ENCODE measurements at places on chromosomes 12 and 14.
A peak's percentile ranks its signal among the peaks of the same experiment; 100 is the strongest.

- DNase-seq = no peak
Measured at GRCh38 chr14:104598039-104598909, 6.3 kb downstream of the TMEM179 start.

GRCh38 chr12:49866859-49867569 lies 24.1 kb upstream of the BCDIN3D start:
- DNase-seq = peak; percentile 87

DNA sequence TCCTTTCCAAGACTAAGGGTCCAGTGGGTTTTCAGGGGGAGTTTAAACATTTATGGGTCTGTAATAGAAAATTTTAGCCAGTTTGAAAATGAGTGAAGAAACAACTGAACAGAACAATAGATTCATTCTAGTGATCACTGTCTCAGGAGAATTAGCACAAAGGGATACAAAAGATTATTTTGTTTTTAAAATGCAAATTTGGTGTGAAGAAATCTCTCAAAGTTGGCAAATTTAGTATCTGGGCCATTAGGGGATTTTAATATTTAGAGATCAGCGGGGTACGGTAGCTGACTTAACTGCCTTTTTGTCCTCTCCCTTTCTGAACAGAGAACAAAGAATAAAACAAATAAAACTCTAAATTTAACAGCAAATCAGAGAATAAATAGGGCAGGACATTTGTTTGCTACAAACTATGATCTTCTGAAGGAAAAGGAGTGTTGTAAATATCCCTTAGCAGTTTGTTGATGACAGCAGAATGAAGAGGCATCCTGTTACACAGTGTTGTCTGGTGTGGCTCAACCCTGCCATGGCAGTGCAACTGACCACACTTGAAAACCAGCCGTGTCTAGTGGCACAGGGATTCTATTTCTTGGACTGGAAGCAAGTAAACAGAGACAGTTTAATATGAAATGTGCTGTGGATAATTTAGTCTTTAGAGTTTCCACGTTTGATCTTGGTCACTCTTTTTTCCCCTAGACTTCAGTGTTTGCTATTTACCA lies 46.3 kb upstream of the LRTM2 start:
- no peak for DNase-seq

GRCh38 chr12:11758510-11759493 lies 109.3 kb downstream of the ETV6 start:
- no peak for DNase-seq

- DNase-seq = peak; percentile 51
Measured at GRCh38 chr14:91354979-91355685, 62.5 kb downstream of the CCDC88C start.

- DNase-seq = no peak
Measured at GRCh38 chr12:29578070-29578469, 80.6 kb upstream of the OVCH1 start.

GRCh38 chr12:113302886-113303640 lies 31.8 kb downstream of the SLC8B1 start:
- DNase-seq = no peak

- no peak for DNase-seq
Measured at GRCh38 chr12:7459973-7460372, 16.0 kb upstream of the CD163L1 start.

DNA sequence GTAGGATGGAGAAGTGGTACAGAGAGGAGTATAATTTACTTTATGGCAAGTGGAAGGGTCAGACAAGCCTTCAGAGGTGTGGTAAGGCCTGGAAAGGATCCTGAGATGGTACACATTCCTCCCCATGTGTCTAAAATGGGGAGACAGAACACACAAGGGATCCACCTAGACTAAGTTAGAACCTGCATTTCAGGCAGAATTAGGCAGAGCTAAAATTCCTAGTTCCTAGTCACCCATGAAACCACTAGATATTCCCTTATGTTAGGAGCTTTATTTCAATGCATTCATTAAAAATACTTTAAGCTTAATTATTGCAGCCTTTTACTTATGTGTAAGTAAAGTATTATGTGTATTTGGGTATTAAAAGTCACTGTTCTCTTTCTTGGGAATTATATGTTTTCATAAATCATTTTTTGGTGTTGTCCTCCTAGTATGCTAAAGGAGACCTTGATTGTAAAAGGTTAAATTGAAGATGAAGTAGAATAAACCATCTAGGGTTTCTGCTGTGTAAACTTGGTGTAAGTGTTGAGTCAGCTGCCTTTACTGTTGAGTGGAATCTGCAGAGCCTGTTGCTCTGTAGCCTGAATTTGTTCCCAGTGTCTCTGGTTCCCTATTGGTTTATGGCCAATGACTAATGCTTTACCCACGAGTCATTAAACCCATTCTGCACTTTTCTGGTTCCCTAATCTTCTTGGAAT lies 423.2 kb downstream of the ATP23 start:
- no peak for DNase-seq

DNA sequence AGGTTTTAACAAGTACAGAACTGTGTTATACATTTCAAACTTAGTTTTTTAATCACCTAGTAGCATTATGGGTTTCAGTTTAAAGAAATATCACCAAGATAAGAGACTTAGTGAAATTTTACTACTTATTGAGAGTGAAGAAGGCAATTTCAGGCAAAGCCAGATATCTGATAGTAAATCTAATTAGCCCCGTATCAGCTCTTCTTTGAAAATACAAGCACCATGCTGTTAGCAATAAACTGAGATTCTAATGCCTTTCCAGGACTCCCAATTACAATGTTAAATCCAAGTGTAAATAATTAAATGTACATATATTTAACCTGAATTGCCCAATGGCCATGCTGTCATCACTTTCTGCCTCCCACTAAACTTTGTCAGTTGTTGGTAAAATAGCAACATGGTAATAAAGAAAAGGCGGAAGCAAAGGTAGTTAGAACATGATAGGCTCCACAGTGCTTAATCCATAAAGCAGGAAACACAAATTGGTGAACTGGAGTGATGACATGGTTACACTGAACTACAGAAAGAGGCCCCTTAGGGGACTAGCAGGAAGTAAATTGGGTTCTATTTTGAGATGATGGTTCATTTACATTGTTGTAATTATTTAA lies 646.1 kb downstream of the C12orf50 start:
- no peak for DNase-seq

DNA sequence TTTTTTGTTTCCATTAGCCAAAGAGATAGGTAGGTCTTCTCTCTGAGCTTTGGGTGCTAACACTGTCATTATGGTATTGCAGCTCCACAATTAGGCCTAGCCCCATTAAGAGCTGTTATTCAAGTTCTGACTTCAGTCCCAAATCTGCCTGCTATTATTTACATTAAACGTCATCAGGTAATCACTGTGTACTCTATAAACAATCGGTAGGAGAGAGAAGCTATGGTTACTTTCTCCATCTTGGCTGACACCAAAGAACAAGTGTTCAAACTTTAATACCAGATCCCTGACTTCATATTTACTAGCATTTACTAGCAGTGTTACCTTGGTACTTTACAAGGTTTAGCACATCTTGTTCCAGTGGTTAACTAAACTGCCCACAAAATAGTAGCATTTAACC lies 305.1 kb upstream of the GARIN2 start:
- DNase-seq = no peak

DNA sequence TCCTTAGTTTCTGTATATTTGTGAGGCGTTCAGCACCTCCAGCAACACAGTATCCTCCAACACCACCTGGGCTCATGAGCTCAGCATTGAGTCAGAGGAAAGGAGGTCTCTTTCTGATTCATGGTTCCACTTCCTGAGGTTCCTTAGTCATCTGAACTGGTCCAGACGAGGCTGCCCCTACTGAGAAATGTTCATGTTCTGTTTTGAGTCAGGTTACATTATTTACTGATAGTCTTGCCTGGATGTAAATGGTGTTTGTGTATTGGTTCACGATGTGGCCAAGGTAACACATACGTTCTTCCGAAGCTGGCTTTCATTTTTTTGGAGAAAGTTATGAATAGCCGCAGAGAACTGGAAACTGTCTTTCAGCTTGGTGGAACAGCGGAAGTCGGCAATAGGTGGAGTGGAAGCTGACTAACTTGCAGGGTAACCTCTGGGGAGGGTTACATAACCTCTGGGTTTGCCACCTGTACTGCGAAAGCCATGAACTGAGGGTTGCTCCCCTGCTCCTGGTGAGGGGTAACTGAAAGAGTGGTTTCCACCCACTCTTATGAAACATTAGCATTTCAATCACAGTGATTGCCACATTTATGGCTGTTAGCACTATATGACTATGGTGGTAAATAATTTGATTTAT lies 42.2 kb upstream of the MANSC4 start:
- DNase-seq = no peak

DNA sequence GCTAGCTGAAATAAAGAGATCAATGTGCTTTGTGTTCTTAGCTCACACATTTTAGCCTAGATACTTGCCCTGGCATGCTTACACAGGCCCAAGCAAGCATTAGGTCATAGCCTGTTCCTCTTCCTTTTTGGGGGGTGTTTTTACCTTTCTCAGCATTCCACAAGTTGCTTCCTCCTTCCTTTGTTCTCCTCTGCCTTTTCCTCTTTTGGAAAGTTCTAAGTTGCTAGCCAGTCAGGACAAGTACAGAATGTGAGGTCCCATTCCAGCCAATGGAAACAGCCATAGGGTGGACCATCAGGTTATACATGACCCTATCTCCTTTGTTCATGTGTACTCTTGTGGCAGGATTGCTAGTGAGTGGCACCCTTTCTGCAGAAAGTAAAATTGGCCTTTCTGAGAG lies 154.9 kb downstream of the RASSF9 start:
- no peak for DNase-seq

DNA sequence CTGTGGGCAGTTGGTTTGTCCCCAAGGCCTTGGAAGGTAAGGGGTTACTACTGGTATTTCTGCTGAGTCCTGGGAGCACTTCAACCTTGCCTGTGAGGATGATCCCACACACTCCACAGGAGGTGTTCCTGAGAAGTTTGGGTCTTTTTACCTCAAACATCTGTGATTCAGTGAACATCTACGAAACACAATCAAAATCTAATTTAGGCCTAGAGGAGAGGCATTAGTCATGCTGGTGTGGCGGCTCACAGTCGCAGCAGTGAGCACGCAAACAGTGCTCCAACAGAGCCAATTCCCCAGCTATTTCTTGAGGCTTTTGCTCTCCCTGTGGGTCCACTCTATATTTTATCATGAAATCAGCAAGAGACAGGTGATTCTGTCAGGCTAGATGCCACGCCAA lies 107.6 kb downstream of the APAF1 start:
- no peak for DNase-seq

GRCh38 chr14:21825149-21825743 lies 151.6 kb upstream of the OR4E1 start:
- peak; percentile 15 for DNase-seq

- DNase-seq = no peak
Measured at GRCh38 chr12:8077207-8077606, 4.9 kb upstream of the NECAP1 start.

- peak; percentile 22 for DNase-seq
Measured at GRCh38 chr14:103099081-103099732, 4.7 kb downstream of the EXOC3L4 start.

- no peak for DNase-seq
Measured at GRCh38 chr14:75339059-75339458, 60.4 kb downstream of the FOS start.

GRCh38 chr14:42862114-42862513 lies 1255.4 kb downstream of the LRFN5 start:
- DNase-seq = no peak

DNA sequence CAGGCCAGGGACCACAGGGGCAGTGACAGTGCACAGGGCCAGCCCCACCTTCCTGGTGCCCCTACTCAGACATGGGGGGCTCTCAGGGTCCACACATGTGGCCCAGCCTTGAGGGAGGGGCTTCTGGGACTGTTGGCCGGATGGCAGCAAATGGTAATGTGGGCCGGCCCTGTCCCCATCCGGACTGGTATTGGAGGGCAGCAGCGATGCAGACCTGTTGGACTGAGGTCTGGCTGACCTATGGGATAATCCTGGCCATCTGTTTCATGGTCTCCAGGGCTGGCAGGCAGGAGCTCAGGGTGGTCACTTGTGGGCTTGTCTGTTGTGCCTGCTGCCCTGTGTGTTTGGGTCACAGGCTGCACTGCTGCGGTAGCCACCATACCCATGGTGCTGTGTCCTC lies 387.5 kb downstream of the TMEM121 start:
- no peak for DNase-seq

DNA sequence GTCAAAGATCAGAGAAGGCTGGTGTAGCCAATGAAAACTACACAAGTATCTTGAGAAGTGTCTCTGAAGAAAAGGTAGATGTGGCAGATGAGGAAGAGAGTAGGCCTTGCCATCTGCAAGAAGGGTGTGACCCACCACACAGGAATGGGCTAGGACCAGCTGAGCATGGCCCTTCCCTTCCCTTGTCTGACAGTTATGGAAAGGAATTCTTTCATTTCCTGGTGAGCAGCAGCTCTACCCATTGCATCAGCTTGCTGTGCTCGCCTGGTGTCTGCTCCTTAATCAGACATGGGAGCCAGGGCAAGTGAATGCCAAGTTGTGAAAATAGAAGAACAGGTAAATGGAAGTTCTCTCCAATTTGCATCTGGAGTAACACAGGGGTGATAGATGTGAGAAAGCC lies 145.2 kb upstream of the KRR1 start:
- DNase-seq = no peak

- DNase-seq = no peak
Measured at GRCh38 chr12:120592121-120593049, 11.2 kb upstream of the POP5 start.

GRCh38 chr12:12399161-12399560 lies 42.3 kb downstream of the BORCS5 start:
- DNase-seq = no peak

GRCh38 chr12:10272467-10272866 lies 35.2 kb upstream of the KLRD1 start:
- no peak for DNase-seq

DNA sequence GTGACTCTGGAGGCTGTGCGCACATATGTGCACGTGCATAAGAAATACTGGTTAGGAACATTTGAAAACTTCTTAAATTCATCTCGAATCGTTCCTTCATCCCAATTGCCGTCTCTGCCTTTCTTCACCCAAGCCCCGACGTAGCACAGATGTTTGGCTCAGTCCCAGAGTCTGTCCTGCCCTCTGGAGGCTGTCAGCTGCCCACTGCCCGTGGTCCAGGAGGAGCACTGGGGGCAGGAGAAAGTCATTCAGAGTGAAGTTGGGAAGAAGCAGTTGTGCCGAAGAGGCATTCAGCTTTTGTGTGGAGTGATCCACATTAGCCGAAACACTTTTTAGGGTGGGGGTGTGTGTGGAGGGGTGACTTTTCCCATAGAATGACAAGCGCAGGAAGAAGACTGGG lies 124.9 kb downstream of the TSPAN9 start:
- DNase-seq = no peak

GRCh38 chr12:65606008-65606766 lies 218.1 kb upstream of the HMGA2 start:
- DNase-seq = no peak
